ENCODE measurements at places on chromosomes 5 and 9. TPM values are rescaled to one million over a fixed set of nuclear protein-coding genes. Genes with fewer than 3 reads are reported as not detected.

NTNG2 gene
- total RNA-seq = 8.8 TPM

GLDC gene
- total RNA-seq = not detected

GNE gene
- 18.1 TPM for total RNA-seq

PDE6A gene
- total RNA-seq = not detected

- no peaks in the 10 kb centered on the region for H3K4me1 ChIP-seq
- no peak overlapping the region for H3K4me3 ChIP-seq
- H3K27me3 ChIP-seq = no peaks in the 10 kb centered on the region
- no peak overlapping the region for H3K27ac ChIP-seq
- H3K36me3 ChIP-seq = no peaks in the 10 kb centered on the region
- no peak for DNase-seq
These were observed 132.4 kb downstream of the ROR2 start for GRCh38 chr9:91817493-91818224.

GRCh38 chr9:122126331-122127261, 33.0 kb downstream of the NDUFA8 start:
- DNase-seq = no peak
- H3K27ac ChIP-seq = no peak overlapping the region
- H3K36me3 ChIP-seq = no peaks in the 10 kb centered on the region
- peaks cover 7% of the 10 kb centered on the region for H3K4me1 ChIP-seq
- no peak overlapping the region for H3K4me3 ChIP-seq

DNA sequence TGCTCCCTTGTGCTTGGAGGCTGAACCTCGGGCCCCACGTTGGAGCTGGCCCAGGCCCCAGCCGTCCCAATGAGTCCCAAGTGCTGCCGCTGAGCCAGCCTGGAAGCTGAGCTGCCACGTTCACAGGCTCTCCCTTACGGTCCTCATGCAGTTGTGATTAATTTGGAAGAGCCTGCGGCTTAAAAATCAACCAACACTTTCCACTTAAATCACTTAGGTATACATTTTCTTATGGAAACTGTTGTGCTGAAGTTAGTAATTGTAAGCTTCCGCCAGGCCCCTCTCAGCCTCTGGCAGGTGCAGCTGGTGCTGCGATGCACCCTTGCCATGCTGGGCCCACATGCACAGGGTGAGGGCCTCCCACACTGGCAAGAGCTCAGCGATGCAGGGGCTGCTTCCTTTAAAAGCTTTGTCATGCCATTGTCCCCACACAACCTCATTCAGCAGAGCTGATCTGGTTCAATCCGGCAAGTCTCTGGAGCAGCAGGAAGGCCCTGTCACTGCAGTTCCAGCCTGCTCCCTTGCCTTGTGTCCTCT, 61.0 kb downstream of the IPPK start:
- no peak overlapping the region for H3K27ac ChIP-seq
- H3K4me1 ChIP-seq = no peaks in the 10 kb centered on the region
- H3K36me3 ChIP-seq = peaks cover 5% of the 10 kb centered on the region
- DNase-seq = no peak
- no peak overlapping the region for H3K4me3 ChIP-seq
- no peaks in the 10 kb centered on the region for H3K27me3 ChIP-seq

DNA sequence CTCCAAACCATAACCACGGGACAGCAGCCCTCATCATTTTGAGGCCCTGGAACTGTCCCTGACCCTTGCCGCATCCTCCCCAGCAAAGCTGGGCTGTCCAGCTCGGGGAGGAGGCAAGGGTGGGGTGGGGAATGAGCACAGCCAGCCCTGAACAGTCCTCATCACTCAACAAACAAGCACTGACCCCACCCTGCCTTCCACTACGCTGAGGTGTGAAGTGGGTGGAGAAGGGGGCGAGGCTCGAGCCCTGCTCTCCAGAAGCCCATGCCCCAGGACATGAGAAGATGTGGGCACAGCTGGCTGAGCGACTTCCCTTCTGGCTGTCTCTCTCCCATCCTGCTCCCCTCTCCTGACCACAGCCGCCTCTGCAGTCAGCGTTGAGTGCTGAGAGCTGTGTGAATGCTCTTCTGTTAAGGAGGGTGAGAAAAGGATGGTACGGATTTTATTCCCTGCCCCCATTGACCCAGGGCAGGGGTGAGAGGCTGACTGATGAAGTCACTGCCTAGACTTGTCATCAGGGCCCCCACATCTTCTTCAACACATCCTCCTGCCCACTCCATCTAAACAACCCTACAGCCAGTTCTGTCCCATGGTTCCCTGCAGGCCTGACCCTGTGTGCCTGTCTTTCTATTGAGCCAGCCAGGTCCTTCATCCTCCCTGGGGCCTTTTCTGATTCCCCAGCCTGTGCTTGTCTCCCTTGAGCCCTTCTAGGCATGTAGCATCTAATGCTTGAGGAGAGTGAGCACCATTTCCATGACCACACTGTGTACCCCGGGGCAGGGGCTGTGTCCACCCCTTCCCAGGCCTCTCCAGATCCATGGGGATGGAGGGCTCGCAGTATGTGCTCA, 276.0 kb downstream of the FSTL4 start:
- DNase-seq = no peak
- H3K27me3 ChIP-seq = no peaks in the 10 kb centered on the region
- H3K36me3 ChIP-seq = no peaks in the 10 kb centered on the region

- no peaks in the 10 kb centered on the region for H3K27me3 ChIP-seq
- H3K4me1 ChIP-seq = no peaks in the 10 kb centered on the region
- no peak overlapping the region for H3K27ac ChIP-seq
- DNase-seq = no peak
- no peaks in the 10 kb centered on the region for H3K36me3 ChIP-seq
These were observed 61.6 kb downstream of the IPPK start for GRCh38 chr9:92608241-92608908.

GRCh38 chr5:132962429-132963021, 909 bp downstream of the AFF4 start:
- peak overlapping the region; percentile 91 for H3K27ac ChIP-seq
- H3K27me3 ChIP-seq = no peaks in the 10 kb centered on the region
- H3K4me3 ChIP-seq = peak overlapping the region; percentile 62

DNA sequence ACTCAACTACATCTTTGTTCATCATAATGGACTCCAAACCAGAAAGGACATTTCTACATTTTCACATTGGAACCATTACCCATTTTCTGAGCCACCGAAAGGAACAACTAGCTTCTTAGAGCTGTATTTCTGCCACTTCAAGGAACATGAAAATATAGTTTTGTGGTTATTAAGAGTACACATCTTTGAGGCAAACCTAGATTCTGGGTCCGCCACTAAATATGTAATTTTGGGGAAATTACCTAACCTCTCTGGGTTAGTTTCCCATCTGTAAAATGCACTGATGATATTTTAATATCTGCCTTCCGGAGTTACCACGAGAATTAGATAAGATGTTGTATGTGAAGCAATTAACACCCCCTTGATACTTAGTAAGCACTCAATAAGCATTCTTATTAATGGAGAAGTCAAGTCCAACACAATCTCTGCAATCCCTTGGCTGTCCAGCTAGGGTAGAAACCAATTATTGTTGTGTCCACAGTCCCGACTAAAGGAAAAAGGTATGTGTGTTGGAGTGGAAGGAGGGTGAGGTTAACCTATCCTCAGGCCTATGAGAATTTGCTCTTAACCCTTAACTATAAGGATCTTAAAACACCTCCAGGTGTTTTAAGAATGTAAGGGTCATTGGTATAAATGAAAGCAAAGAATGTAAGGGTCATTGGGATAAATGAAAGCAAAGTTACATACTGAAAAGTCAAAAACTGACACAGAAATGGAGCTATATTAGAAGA, 94.0 kb upstream of the PTGER4 start:
- H3K27me3 ChIP-seq = no peaks in the 10 kb centered on the region
- no peak overlapping the region for H3K4me3 ChIP-seq
- DNase-seq = no peak
- H3K36me3 ChIP-seq = no peaks in the 10 kb centered on the region
- H3K4me1 ChIP-seq = peaks cover 8% of the 10 kb centered on the region
- no peak overlapping the region for H3K27ac ChIP-seq

DNA sequence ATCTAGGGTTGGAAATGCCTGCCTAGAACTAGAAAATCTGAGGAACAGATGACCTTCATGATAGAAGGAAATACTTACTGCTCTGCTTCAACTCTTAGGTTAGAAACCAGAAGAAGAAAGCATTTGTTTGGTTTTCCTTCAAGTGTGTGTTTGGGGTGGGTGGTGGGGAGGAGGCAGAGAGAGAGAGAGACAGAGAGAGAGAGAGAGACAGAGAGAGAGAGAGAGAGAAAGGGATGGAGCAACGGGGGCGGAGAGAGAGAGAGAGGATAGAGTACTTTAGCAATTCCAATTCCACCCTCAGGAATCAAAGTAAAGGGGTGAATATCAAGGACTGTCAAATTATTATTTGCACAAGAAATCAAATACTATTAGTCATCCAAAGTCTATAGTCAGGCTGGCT, 29.2 kb upstream of the GCNT4 start:
- no peaks in the 10 kb centered on the region for H3K27me3 ChIP-seq
- no peak overlapping the region for H3K4me3 ChIP-seq
- no peak overlapping the region for H3K27ac ChIP-seq
- H3K36me3 ChIP-seq = no peaks in the 10 kb centered on the region

DNA sequence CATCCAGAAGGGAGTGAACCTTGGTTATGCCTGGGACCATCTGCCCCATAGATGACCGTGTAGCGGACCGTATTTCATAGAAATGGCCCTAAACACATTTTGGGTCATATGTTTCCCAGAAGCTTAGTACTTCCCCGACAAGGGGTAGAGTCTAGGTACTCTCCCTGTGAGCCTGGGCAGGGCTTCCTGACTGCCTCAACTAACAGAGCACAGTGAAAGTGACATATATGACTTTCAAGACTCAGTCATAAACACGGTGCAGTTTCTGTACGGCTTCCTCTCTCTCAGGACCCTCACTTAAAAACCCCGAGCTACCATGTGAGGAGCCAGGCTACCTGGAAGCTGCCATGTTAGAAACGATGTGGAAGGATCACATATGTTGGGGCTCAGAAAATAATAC, 20.9 kb downstream of the C9orf57 start:
- H3K36me3 ChIP-seq = no peaks in the 10 kb centered on the region
- H3K27ac ChIP-seq = no peak overlapping the region
- DNase-seq = no peak
- no peaks in the 10 kb centered on the region for H3K27me3 ChIP-seq
- H3K4me1 ChIP-seq = no peaks in the 10 kb centered on the region

DNA sequence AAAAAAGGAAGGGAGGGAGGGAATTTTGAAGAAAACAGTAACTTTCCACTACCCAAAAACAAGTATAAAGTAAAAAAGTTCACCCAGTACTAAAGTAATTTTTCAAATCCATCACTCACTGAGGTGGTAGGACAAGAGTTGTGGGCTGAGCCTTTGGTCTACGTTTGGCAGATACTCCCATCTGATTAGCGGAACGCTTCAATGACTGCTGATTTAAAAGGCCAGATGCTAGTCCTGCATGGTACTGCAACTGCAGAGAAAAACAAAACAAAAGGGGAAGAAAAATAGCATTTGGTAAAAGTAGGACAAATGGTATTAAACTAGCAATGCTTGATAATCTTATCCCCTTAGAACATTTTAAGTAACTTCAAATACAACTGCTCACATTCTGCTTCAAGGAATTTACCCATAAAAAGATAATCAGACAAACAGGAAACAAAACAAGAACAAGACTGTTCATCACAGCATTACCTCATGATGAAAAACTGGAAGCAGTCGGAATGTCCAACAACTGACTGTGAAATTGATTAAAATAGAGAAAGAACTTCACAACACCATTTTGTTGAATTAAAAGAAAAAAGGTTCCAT, 65.4 kb downstream of the MED27 start:
- no peaks in the 10 kb centered on the region for H3K27me3 ChIP-seq
- no peak overlapping the region for H3K27ac ChIP-seq
- H3K4me3 ChIP-seq = no peak overlapping the region

DNA sequence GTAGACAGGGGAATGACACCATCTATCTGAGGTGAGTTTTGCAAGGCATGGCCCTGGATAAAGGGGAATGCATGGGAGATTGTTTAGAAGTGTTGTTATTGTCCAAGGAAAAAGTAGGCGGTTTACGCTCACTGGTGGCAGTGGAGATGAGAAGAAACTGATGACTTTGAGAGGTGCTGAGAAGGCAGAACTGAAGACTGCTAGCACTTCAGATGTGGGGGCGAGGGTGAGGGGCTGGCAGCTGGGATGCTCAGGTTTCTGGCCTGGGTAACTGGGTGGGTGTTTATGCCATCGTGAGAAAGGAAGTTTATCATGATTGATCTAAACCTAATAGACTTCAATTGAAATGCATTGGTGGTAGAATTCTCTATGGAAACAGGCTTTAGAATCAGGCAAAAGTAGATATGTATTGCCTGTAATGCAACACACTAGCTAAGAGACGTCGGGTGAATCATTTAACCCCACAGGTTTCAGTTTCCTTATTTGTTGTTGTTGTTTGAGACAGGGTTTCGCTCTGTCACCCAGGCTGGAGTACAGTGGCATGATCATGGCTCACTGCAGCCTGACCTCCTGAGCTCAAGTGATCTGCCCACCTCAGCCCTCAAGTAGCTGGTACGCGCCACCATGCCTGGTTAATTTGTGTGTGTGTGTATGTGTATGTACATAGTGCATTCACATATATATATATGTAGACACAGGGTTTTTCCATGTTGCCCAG, 123.5 kb downstream of the SLC24A2 start:
- no peaks in the 10 kb centered on the region for H3K4me1 ChIP-seq
- H3K27ac ChIP-seq = no peak overlapping the region
- no peak for DNase-seq
- no peak overlapping the region for H3K4me3 ChIP-seq
- H3K36me3 ChIP-seq = no peaks in the 10 kb centered on the region

DNA sequence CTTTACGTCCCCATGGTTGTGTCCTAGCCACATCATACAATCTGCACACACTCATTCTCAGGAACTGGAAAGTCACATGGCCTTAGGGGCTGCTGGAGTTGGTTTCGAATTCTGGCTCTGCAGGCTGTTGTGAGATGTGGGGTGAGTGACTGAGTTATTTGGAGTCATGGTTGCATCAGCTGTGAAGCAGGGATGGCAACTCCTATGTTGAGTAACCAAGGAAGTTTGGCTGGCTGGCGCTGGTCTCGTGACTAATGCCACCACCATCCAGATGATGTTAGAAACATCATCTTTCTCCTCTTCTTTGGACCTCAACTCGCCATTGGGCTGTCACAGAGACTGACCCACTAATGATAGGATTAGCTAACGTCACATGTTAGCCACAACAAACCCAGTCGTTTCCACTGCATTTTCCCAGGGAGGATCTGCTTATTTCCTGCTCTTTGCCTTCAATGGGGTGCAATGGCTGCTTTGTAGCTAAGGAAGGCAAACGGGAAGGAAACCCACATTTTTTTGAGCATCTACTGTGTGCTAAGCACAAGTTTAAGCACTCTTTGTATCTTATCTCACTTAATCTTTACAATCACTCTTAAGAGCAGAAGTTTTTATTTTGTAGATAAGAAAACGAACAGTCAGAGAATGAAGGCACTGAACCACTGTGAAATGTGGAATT, 78.1 kb upstream of the UBTD2 start:
- no peaks in the 10 kb centered on the region for H3K4me1 ChIP-seq
- no peak for DNase-seq
- no peak overlapping the region for H3K27ac ChIP-seq
- H3K36me3 ChIP-seq = no peaks in the 10 kb centered on the region
- H3K27me3 ChIP-seq = no peaks in the 10 kb centered on the region

Data from CD4-positive, alpha-beta memory T cell (primary cell).